Stimulated activated CD4-positive, alpha-beta T cell treated with anti-CD3 and anti-CD28 coated beads, Interleukin-1b, Interleukin-23, amount 100 ng/mL, for 24 hours (primary cell): ENCODE measurements at places on chromosomes 4 and X.

- no peak for DNase-seq
Observed at GRCh38 chr4:98672583-98673287, 14.3 kb upstream of the TSPAN5 start.

GRCh38 chr4:76687746-76688448 lies 210.0 kb downstream of the SOWAHB start:
- DNase-seq: no peak

- DNase-seq: no peak
Observed at GRCh38 chr4:141560056-141560455, 76.3 kb upstream of the IL15 start.

- no peak for DNase-seq
Observed at GRCh38 chr4:112005027-112005426, 140.2 kb upstream of the FAM241A start.

DNA sequence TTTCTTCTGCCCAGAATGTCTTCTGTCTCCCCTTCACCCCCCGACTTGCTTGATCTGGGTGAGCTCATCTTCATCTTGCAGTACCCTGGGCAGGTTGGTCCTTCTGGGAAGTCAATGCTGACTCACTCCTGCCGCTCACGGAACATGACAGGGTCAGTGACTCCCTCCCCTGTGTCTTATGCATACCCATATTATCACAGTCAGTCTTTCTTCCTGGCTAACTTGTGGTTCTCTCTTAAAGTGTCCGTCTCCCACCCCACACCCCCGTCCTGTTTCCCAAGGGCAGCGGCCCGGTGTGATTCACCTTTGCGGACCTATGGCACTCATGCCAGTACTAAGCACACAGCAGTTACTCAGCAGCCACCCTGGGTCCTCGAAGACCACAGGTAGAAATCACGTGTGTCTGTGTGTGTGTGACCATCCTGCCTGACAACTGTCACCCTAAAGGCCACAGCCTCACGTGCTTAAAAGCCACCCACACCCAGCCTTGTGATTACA lies 17.7 kb downstream of the IQSEC2 start:
- DNase-seq: no peak

- DNase-seq: no peak
Observed at GRCh38 chrX:54509400-54509799, 13.4 kb upstream of the FGD1 start.

- DNase-seq: no peak
Observed at GRCh38 chrX:104172121-104172520, 5.9 kb downstream of the FAM199X start.

- DNase-seq: no peak
Observed at GRCh38 chr4:80831383-80832361, 198.8 kb upstream of the BMP3 start.

DNA sequence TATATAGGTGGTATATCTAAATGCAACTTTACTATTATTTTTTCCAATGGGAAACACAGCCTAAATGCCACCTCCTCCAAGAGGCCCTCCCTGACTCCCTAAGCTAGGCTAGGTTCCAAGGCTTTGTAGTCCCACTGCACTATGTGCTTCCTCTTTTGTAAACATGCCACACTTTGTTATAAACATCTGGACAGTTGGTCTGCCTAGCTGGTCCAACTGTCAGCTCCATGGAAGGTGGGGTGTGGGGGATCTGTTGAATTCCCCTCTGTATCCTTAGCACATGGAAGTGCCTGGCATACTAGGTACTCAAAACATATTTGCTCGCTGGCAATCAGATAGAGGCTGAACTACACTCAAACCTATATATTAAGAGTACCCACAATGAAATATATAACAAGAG lies 63.4 kb downstream of the SLC9A7 start:
- no peak for DNase-seq

GRCh38 chrX:106621836-106622235 lies 10.1 kb downstream of the RADX start:
- DNase-seq: no peak
